ENCODE measurements at places on chromosomes 2 and 18.

DNA sequence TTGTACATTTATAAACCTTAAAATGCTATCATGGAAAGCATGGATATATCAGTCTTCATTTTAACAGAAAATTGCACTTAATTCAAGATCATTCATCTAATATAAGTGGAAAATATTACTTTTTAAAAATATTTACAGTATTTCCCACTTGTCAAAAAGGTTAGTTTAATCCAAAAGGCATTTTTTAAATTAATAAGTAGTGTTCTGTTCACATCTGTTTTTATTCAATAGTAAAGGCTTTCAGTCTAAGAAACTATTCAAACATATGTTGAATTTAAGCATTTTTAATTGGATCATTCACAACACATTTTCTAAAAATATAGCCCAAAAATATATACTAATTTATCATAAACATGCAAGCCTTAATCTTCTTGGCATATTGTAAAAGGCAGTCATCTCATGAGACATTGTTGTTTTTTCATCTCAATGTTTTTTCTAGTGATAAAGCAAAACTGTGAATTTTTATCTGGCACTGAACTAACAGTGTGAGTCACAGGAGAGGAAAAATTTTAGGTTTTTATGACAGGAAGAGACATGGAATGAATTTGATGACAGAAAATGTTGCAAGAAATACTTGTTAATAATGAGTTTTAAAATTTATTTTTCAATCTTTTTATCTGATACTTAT lies 1642.5 kb upstream of the TMEFF2 start:
- no peak for DNase-seq

- no peak for DNase-seq
These were observed 285.7 kb downstream of the TCF4 start for GRCh38 chr18:55302167-55302833.

GRCh38 chr2:99593692-99594427 lies 104.0 kb upstream of the REV1 start:
- DNase-seq, result no peak

- peak; percentile 10 for DNase-seq
These were observed 874 bp downstream of the NDUFAF7 start for GRCh38 chr2:37232131-37232933.

DNA sequence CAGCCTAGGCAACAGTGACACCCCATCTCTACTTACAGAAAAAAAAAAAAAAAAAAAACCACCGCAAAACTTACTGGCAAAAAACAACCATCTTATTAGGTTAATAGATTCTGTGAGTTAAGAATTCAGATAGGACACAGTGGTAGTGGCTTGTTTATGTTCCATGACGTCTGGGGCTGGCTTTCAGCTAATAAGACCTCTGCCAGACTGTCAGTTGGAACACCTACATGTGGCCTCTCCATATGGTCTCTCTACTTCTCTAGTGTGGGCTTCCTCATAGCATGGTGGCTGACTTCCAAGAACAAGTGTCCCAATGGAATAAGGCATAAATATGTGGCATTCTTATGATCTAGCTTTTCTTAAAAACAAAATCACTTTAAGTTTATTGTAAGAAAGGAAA lies 94.0 kb upstream of the OTX1 start:
- DNase-seq, result no peak

DNA sequence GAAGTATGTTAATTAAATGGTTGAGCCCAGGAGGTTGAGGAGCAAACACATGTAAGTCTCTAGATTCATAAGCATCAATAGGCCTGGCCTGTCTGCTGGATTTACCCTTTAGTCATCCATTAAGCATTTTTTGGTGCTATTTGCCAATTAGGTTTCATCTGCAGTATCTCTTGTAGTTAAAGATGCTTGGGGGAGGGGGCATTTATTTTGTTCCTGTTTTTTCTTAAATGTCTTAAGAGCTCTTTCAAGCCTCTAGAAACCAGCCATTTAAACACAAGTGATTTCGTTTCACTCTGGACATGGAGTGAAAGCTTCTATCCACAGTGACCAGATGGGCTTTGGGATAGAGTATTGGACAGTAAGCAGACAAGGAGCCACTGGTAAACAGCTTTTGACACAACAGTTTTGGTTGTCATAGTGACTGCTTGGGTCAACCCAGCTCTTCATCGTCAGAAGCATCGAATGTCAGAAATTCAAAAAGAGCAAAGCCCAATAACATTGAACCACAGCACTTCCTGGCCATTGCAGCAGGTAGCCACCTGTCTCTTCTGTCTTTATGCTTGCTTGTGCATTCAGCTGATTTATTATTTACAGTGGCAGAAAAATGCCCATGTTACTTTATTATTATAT lies 4.9 kb downstream of the QPCT start:
- peak; percentile 71 for DNase-seq

DNA sequence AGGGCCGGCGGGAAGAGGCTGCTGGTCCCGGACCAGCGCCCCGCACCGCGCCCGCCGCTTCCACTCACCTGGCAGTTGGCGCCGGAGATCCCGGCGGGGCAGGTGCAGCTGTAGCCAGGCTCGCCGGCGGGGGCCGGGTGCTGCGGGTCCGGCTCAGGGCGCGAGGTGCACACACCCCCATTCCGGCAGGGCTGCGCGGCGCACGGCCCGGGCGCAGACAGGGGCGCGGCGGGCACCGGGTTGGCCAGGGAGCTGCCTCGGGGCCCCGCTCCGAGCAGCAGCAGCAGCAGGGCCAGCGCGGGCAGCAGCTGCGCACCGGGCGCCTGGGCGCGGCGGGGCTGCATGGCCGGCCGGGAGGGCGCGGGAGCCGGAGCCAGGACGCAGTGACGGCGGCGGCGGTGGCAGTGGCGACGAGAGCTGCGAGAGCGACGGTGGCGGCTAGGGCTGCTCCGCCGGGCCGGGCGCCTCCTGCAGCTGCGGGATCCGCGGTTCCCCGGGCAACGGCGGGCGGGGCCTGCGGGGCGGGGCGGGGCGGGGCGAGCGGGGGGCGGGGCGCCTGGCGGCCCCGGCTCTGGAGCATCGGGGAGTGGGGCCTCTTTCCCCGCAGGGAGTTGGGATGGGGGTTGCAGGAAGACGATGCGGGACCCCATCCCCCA lies at the start of gene DNER:
DNER (minus strand) TSS at position 476 of the 656 bp plus-strand sequence; CDS start at position 344, 132 bp downstream.
- peak; percentile 55 for DNase-seq

DNA sequence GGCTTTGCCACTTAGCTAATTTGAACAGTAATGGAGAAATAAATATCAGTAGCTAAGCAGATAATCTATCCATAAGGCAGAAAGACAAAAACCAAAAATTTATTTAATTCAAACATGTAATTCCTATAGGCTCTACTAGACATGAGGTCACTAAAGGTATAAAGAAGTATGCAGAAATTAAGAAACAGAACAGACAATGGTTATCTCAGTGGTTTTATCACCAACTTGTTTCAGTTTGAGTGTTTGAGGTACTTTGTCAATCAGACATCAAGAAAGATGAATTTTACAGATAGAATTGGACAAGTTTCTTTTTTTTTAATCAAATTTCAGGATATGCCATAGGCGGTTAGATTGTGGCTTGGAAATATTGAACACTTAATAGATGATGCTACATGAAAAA lies 67.4 kb upstream of the ZEB2 start:
- no peak for DNase-seq

DNA sequence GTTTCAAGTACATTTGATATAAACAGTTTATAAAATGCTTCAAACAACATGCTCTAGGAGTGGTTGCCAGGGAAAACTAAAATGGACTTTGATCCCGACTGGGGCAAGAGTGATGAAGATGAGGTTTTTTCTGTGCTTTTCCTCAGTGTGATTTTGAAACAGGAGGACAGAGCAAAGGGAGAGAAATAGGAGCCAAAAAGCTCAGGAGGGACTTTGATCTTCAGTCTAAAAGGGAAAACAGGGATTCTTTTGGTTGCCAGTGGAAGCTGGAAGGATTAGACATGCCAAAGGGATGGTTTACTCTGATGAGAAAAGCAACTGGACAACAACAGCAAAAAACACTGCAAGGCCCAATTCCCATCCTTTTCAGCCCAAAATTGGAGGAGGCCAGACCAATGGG lies 95.5 kb downstream of the LTBP1 start:
- no peak for DNase-seq

DNA sequence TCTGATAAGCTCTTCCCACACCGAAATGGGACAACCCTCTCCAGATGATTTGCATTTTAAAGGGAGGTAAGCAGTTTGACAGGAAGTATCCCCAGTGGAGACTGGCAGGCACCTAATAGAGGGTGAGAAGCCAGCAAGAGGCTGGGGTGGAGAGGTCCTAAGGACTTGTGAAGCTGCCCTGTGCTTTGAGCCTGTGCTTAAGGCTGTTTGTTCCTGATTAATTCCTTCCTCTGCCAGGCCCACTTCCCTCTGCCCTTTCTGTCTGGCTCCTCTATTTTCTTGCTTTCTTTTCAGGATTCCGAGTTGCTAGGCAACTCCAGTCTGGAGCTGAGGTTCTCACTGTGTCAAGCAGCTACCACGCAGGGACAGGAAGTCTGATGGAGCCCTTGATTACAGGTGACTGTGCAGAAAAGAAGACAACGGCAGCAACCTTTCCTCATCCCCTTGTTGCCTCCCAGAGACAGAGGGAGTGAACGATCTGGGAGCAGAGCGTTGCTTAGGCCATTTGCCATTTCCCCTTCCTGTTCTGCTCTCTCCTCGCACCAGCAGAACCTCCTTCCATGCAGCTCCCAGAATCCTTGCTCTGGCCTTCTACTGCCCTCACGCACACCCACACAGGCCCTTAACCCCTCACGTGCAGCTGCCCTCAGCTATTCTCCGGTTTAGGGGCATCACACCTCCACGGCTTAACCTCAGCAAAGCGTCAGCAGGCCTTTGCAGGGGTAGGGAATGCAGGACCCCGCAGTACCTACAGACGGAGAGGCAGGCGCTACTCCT lies 103.6 kb upstream of the CELF4 start:
- no peak for DNase-seq

DNA sequence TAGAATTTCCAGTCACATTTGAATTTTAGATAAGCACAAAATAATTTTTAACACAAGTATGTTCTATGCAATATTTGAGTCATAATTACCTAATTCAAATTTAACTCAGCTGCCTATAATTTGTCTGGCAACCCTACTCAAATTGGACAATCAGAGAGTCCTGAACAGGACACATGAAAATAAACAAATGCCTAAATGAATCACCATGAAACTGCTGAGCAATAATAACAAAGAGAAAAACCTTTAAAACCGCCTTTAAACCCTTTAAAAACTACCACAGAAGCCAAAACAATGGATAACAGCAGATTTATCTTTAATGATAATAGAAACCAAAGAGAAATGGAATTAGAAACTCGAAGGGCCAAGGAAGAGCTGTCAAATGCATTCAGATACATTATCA lies 39.5 kb downstream of the ARL4C start:
- DNase-seq, result no peak

DNA sequence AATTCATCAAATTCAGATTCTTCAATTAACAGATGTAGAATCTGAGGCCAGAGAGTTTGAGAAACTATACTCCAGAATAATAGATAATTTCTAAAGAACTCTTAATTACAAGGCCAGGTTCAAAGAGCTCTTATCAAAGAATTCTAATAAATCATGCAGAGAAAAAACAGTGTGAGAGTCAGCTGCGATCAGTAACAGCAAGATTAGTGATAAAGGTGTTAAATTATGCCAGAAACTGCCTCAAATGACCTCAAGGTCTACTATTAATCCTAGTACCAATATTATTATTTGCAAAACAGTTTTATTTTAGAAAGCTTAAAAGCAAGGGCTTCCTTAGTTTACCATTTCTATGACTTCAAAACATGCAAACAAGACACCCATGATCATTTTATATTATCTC lies 215.3 kb downstream of the GCA start:
- no peak for DNase-seq

GRCh38 chr2:108611021-108611420 lies 76.8 kb downstream of the LIMS1 start:
- DNase-seq, result no peak

DNA sequence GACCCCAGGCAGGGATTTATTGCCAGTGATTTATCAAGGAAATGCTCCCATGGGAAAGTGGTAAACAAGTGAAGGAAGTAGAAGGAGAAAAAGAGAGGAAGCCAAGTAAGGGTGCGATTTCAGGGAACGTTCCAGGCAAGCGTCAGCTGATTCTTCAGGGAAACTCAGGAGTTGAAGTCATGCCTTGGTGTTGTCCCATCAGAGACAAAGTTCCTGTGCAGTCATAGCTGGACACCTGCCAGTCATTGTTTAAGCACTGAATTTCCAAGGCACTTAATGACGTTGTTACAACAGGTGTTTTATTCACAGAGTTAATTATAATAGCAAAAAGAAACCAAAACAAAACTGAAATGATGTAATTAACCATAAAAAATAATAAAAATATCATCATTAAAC lies 381.8 kb upstream of the CRIM1 start:
- DNase-seq, result no peak
